ENCODE measurements at places on chromosomes 12 and 14.

DNA sequence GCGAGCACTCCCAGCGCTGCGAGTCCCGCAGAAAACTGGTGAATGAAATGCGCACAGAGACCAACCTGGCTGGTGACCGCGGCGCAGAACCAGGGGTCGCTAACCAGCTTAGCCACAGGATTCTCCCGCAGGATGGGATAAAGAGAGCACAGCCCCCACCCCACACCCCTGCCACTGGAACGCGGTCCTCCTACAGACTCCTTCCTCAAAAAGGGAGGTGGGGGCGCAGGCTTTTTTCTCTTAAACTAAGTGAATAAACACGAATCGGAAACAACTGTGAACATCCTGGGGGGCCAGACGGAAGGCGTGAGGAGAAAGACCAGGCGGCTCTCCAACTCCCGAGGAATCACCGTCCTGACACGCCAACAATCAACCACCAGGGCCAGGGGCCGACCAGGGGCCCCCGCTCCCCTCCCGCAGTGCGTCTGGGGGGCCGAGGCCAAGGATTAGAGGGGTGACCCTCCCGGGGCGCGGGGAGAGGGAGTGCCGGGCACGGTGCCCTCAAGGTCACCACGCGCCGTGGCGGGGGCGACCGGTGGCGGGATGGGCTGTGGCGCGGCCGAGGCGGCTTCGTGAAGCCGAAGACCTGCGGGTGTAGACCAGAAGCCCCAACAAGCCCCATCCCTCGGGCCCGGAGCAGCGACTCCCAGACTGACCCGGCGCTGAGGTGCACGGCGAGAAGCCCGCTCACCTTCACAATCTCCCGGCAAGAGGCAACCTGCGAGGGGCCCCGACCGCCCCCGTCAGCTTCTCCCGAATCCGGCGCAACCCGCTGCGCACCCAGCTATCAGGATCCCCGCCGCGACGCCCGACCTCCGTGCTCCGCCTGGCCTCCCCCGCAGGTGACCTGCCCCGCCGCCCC is 704 bp downstream of the ATP2B1 start:
- DNase-seq: peak; percentile 16

DNA sequence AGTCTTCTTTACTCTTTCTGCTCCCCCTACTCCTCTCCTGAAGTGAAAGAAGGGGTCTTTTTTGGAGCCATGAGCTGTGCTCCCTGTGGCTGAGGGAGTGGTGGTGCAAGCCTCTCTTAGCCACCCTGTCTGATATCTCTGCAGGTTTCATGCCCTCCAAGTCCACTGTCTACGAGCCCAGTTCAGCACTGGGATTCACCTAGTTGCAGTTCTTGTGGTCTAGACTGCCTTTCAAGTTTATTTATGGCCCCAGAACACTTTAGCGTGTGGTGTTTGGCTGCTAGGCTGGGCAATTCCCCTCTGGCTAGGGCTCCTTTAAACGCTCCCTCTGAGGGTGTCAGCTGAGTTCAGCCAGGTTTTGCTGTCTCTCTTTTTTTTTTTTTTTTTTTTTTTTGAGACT is 908.6 kb downstream of the TRHDE start:
- no peak for DNase-seq

- no peak for DNase-seq
Measured at GRCh38 chr14:97379091-97379531, 581.9 kb downstream of the VRK1 start.

- DNase-seq: no peak
Measured at GRCh38 chr12:45651029-45651428, 78.5 kb upstream of the ARID2 start.

GRCh38 chr12:115867854-115868253 is 409.6 kb downstream of the MED13L start:
- no peak for DNase-seq

DNA sequence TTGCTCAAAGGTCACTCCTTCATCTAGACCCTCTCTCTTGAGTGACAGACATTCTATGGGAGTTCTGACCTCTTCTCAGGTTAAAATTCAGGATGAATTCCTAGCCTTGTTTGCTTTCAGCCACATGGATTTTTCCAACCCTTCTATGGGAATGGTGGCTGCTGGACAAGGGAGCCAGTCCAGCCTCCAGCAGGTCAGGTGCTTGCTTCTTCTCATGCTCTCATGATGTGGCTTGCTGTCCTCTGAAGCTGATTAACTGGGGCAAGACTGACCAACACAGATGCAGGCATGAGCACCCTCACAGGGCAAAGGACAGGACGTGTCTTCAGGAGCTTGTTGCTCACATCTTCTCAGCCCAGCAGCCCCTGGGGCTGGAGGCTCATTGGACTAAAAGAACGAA is 97.2 kb upstream of the SLC35F4 start:
- no peak for DNase-seq

DNA sequence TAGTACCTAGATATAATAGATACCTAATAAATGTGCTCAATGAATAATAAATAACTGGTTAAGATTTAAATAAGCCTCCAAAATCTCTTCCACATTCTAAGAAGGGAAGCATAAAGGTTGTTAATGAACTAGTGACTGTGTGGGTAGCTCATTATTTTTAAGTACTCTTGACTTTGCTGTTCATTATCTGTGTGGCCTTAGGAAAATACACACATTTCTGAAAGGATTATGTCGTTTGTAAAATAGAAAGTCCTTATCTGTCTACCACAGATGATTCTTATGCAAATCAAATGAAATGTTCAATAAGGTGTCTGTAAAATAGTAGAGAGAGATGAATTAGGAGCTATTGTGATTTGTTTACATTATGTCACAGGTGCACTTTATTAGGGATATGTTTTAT is 119.5 kb downstream of the LRRK2 start:
- DNase-seq: no peak

DNA sequence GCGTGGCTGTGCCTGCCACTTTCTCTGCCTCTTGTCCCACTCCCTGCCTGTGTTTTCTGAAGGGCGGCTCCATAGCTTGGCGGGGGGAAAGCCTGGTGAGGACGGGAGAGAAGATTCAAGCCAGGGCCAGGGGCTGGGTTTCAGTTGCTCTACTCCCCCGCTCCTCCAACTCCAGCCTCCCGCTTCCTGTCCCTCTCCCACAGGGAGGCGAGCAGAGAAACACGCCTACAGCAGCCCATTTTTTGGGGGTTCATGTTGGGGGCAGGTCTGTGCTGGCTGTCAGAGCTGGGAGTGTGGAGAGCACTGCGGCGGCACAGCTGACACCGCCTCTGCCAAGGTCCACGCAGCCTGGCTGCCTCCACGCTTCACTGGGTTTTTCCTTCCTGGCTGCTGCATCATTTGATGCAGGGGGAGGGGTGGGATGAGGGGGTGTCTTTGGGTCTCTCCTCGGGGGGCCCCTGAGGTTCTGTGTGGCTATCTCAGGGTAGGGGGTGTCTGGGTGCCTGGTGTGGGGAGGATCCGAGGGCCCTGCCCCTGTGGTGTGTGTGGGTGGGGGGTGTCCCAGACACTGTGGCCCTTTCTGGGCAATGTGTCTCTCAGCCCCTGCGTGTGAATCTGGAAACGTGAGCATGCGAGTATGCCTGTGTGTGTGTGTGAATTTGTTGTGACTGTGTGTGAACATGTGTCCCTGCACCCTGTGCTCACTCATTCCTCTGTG is 10.7 kb upstream of the KRT80 start:
- DNase-seq: no peak

All from stimulated activated CD8-positive, alpha-beta memory T cell treated with anti-CD3 and anti-CD28 coated beads, Interleukin-7, amount 100 ng/mL, for 1 hour (primary cell).